Urinary bladder (tissue), 4 donors: ENCODE measurements at places on chromosomes 6 and 20. TPM values are rescaled to one million over a fixed set of nuclear protein-coding genes. Genes with fewer than 3 reads are reported as not detected.

GRCh38 chr20:1301031-1301529, 27.9 kb downstream of the SDCBP2 start:
- DNase-seq = no peak

DNA sequence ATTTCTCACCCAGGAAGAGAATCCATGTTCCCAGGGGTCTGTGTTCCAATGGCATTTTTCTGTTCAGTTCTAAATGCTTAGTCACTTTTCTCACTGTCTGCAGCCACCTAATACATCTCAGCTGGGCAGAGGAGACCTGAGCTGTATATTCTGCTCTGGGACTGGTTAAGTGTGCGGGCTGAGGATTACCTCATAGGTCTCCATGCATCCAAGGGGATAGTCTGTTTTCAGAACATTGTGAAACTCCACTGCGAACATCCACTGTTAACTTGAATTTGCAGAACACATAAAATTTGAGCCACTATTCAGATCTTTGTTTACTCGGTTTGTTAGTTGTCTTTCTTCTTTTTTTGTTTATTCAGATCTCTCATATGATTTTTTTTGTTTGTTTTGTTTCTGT, 947.1 kb downstream of the TFAP2A start:
- no peak for DNase-seq

GRCh38 chr20:13424174-13424833, 203.2 kb downstream of the ISM1 start:
- no peak for DNase-seq

GRCh38 chr20:14716351-14716801, 379.0 kb upstream of the FLRT3 start:
- no peak for DNase-seq

GRCh38 chr6:145836772-145837171, 22.2 kb upstream of the FBXO30 start:
- no peak for DNase-seq

GRCh38 chr20:24102749-24103333, 114.3 kb upstream of the GGTLC1 start:
- no peak for DNase-seq

- DNase-seq = no peak
These were observed 611.3 kb downstream of the HDGFL1 start for GRCh38 chr6:23180504-23181293.

DNA sequence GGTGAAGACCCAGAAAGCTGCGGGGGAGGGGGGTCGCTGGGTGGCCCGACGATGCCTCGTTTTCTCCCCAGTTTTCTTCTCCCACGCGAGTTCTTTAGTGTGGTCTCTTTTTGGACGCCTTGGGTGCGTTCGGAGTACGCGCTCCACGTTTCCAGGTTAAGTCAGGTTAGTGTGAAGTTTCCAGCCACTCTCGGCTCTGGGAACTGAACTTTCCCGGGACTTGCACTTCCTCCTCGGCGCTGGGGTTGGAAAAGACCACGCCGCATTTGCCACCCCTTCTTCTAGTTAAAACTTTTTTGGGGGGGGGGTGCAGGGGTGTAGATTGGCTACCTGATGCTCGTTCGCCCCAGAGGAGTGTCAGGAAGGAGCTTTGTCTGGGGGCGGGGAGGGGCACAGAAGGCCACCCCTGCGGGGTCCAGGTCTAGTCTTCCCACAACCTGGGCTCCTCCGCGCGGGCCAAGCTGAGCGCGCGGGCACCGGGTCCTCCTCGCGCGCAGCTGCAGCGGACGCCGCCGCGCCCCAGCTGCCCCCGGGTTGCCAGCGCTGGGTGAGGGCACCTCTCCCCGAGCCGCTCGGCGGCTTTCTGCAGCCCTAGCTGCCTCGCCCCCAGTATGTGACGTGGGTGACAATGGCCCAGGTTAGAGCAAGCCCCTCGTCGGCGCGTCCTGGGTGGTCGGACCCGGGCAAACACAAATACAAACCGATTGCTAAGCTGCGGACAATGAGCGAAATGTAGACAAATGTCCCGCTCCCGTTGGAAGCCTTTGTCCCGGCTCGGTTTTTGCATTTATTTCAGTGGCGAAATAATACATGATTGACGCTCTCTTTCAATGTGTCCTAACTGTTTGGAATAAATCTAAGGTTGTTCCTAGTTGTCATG, 1.7 kb upstream of the NKX2-2 start:
- no peak for DNase-seq

GRCh38 chr6:34053721-34054120, 92.2 kb downstream of the GRM4 start:
- DNase-seq = no peak

Gene OTOR
- 0.16 TPM for total RNA-seq

Gene TINAG
- total RNA-seq = 0.16 TPM

Gene SDHAF4
- total RNA-seq = 18.6 TPM
